ENCODE measurements at places on chromosomes 13 and 19.

DNA sequence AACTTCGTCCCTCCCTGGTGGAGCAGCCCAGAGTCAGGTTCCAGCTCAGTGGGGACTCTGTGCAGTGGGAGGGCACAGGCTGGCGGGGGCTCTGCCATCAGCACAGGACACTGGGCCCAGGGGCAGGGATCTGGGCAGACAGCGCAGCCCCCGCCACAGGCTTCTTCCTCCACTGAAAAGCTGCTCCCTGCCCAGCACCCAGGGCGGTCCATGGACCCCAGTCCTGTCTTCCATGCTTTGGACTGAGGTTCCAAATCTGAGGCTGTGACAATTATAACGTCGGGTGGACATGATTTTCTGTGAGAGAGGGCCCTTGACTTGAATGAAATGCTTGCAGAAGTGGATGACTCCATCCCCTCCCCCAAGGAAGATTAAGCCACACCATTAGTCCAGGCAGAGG lies 21.2 kb upstream of the NCCRP1 start:
- DNase-seq: no peak

- DNase-seq: no peak
These were observed 4.7 kb upstream of the CBLC start for GRCh38 chr19:44772959-44773358.

- DNase-seq: no peak
These were observed 254.2 kb downstream of the ITGBL1 start for GRCh38 chr13:101706651-101707050.

GRCh38 chr19:46081928-46082727 lies 41.3 kb upstream of the IGFL4 start:
- DNase-seq: no peak

- no peak for DNase-seq
These were observed 420.7 kb downstream of the PCDH9 start for GRCh38 chr13:66809485-66809884.

- DNase-seq: no peak
These were observed at the start of gene AZU1 for GRCh38 chr19:827710-828321. Gene AZU1 (plus strand): TSS chr19:827837. CDS start chr19:827847, 10 bp downstream.

DNA sequence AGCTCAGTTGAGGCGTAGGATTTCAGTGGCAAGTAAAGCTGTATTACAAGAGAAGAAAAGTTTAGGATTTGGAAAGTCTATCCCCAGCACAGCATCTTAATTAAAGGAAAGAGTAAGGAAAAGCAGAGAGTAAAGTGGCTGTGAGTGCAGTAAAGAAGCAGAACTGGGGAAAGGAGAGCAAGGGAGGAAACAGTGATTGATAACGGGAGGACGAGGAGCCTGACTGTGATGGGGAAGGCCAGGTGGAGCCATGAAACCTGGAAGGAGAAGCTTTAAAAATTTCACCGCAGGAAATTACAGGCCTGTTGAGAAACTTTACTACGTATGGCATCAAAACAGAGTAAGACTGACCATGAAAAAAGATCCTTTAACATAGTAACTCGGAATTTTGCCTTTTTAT lies 175.6 kb downstream of the SHISA2 start:
- DNase-seq: no peak

Data from cortex of kidney (tissue), 1 donor.